ENCODE measurements at places on chromosomes 2 and 18.

GRCh38 chr18:11946756-11947155 is 34.6 kb upstream of the IMPA2 start:
- DNase-seq: no peak

DNA sequence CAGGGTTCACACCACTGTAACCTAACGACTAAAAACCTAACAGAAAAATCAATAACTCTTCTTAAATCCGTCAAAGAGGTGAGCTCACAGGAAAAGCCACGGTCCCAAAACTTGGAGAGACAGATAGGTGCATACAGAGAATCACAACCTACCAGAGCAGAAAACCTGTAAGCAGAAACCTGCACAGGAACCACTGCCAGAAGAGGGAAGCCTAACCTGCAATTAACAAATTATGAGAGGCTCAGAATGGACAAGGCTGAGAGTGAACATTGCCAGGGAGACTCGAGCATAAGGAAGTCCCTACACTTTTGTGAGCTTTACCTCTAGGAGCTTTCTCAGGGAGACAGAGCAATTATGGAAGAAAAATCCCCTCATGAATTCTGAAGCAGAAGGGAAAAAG is 156.2 kb upstream of the NETO1 start:
- DNase-seq: no peak

- no peak for DNase-seq
These were observed 197.4 kb downstream of the FBXO15 start for GRCh38 chr18:73950116-73950700.

- peak; percentile 51 for DNase-seq
These were observed 180.2 kb downstream of the RNF144A start for GRCh38 chr2:7097353-7097895.

- DNase-seq: no peak
These were observed 153.3 kb upstream of the RBMS1 start for GRCh38 chr2:160646684-160647444.

- no peak for DNase-seq
These were observed 734.8 kb upstream of the NXPH2 start for GRCh38 chr2:139514951-139515350.

- no peak for DNase-seq
These were observed 333.0 kb upstream of the SLC14A2 start for GRCh38 chr18:45282101-45282812.

DNA sequence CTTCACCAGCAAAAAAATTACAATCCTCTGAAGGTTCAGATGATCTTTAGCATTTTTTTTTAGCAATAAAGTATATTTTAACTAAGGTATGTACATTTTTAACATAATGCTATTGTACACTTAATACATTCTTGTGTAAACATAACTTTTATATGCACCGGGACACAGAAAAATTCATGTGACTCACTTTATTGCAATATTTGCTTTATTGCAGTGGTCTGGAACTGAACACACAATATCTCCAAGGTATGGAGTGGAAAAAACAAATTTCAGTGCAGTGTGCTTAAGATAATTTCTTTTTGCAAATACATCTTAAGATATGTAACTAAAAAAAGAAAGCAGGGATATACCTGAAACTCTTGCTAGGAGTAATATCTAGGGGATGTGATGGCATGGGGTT is 5.1 kb upstream of the TWSG1 start:
- no peak for DNase-seq

DNA sequence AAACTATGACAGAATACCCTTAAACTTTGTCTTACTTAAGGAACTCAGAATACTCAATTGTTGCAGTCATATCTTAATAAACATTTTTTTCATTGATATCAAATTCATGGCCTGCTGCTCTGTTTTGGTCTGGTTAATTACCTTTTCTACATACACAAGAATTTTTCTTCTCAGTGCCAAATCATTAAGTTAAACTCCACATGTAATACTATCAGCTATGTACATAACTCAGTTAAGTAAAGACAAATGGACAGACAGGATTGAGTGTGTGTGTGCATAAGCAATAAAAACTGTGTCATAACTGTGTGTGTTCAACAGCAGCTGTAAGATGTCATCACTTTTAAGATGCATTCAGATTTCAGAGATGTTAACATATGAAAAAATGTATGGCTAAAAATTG is 34.4 kb downstream of the VRK2 start:
- no peak for DNase-seq

DNA sequence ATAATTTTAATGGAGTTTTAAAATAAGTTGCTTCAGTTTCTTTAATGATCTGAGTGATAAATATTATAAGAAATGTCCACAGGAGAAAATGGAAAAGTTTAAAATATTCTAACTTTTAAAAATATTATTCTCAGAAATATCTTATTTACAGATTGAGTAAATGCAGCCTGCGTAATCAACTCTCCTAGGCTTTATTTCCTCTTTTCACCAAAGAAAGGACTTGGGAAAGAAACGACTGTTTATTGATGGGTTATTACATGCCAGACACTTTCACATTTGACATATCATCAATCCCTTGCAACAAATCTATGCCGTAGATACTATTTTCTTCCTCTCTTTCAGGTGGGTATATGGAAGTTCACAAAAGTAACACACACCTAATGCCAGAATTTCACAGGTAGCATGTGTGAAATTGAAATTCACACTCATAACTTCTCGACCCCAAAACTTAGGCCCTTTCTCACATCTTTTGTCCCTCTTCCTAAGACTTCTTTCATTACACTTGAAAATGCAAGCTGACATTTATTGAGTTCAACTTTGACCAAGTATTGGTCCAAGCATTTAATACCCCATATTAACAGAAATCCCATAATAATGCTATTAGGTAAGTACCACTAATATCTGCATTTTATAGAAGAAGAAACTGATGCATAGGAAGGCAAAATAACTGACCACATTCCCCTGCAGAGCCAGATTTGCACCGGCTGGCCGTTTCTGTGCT is 49.2 kb downstream of the MYOM1 start:
- no peak for DNase-seq

- DNase-seq: no peak
These were observed 81.7 kb downstream of the EPC2 start for GRCh38 chr2:148726228-148726627.

DNA sequence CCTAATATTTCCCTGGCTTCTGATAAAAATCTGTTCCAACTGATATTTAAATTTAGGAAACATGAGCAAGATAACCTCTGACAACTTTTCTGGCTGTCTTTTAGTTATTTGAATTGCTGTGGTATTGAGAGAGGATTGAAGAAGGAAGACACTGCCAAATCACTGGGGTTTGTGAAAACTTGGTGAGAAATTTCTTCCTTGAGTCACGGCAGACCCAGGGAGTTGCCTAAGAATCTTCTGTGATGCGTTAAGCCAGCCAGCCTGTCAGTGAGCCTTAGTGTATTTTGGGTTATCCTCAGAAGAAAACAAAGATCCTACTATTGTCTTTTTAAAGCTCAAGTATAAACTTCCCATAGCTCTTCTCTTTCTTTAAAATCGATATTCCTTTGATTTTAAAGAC is 17.5 kb upstream of the DOK6 start:
- DNase-seq: no peak

DNA sequence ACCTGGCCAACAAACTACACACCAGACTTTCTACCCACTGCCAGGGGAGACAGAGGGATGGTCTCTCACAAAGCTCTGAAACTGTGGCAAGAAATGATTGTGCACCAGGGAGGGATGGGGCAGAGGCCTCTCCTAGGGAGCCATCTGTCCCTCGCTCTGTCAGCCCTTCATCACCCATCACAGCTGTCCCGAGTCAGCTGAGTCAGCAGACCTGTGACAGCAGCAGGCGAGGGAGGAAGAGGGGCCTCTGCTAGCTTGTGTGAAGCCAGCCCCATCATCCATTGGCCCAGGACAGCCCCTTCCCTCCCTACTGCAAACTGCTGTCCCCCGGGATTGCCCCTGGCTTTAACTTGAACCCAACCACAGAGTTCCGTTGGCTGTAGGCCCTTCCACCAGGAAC is 5.0 kb downstream of the SH2D6 start:
- no peak for DNase-seq

- DNase-seq: no peak
These were observed 16.6 kb upstream of the PIK3C3 start for GRCh38 chr18:41938445-41938844.

- DNase-seq: no peak
These were observed 122.2 kb upstream of the NXPH2 start for GRCh38 chr2:138902239-138902871.

GRCh38 chr2:112154246-112155117 is 16.3 kb downstream of the FBLN7 start:
- no peak for DNase-seq

- DNase-seq: no peak
These were observed 269.3 kb upstream of the SIX2 start for GRCh38 chr2:45278365-45279078.

DNA sequence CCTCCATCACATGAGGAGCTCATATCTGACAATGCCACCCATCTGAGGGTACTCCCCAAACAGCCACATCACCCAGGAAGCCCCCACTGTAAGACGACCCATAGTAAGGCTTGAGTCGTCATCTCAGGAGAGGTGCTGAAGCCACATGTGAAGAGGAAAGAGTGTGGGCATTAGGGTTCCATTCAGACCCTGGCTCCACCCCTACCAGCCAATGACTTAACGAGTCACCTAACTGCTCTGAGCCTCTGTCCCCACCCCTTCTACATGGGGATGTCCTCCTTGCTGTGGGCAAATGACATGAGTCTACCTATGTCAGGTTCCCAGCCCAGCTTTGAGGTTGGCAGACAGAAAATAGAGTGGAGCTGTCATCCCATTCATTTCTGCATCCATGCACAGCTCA is 46.3 kb downstream of the C1QL2 start:
- no peak for DNase-seq

DNA sequence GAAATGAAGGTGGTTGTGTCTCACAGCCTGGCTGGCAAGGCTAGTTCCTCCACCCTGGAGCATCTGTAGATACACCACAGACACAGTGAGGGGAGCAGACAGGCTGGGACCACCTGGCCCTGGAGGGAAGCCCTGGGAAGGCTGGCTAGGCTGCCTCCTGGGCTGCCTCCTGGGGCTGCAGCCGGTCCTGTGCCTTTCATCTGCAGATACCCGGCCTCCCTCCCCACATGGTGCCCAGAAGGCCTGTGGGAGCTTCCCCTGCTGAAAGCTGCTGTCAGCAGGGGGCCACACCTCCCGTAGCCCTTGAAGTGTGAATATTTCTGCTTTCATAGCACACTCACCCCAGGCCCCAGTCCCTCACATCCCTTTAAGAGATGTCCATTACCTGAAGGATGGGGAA is 37.6 kb downstream of the SDC1 start:
- no peak for DNase-seq

- DNase-seq: peak; percentile 53
These were observed 39.3 kb downstream of the LCT start for GRCh38 chr2:135797497-135798274.

GRCh38 chr2:102942107-102942506 is 180.3 kb downstream of the TMEM182 start:
- no peak for DNase-seq

DNA sequence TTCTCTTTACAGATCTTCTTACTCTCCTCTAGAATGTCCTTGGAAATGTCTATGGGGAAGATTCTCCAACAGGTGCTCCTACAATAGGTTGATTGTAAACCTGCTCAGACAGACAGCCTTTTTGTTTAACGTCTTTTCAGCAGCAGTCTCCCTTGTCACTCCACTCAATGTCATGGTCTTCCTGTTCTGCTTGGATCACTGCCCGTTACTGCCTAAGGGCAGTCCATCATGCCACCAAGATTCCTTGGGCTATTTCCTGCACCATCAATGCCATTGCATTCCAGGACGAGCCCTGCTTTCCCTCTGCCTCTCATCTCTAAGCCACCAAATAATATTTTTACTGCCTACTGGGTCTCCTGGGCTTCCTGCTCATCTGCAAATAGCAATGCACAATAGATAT is 97.4 kb upstream of the GALNT5 start:
- DNase-seq: no peak

DNA sequence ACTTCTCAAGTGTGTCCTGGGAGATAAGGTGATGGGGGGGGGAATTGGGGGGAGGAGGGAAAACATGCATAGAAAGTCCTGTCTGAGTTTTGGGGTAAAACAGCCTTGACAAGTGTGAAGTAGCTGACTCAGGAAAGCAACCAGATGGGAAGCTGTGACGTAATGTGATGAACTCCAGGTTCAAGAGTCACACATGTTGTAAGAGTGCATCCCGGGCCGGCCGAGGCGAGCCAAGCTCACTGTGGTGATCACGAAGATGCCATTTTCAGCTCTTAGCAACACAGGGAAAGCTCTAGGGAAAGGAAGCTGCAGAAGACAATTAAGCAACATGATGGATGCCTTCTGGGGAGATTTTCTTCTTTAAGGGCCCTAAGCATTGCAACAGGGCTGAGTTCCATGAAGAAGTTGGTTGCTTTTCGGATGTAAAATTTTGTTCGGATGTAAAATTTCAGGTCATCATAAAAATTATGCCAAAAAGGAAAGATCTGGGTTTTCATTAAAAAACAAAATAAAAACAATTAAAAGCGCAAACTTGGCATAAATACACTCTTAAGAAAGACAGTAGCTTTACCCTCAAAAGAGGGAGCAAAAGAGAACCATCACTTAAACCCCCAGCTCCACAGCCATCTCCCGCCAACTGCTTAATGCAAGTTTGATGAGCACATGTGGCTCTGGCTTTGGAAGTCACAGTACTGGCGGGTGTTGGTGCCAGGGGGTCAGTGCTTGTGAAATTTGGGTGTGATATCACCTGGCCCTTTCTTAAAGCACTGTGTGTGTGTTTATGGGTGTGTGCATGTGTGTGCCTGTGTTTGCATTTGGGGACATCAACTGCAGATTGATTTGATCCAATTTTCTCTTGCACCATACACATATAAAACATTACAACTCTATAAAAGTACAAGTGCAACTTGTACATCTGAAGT is 19.1 kb downstream of the SERTAD2 start:
- no peak for DNase-seq

DNA sequence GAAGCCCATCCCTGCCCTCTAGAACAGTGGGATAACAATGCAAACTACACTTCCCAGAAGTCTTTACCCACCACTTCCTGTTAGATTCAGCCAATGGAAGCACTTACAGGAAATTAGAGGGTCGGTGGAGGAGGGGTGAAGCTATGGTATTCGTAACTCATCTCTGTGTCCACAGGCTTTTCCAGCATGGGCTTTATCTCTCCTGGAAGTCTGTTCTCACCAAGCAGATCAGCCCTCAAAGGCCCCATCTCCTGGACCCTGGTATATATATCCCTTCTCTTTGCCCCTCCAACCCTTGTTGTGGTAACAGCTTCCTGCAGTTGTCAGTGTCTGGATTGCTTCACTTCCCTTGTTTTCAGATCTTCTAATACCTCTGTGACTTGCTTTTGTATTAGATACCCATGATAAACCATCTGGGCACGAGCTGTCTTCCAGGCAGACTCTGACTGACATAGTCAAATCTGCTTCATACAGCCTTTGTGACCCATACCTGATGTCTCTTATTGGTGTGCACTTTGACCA is 475.0 kb upstream of the POU3F3 start:
- no peak for DNase-seq

DNA sequence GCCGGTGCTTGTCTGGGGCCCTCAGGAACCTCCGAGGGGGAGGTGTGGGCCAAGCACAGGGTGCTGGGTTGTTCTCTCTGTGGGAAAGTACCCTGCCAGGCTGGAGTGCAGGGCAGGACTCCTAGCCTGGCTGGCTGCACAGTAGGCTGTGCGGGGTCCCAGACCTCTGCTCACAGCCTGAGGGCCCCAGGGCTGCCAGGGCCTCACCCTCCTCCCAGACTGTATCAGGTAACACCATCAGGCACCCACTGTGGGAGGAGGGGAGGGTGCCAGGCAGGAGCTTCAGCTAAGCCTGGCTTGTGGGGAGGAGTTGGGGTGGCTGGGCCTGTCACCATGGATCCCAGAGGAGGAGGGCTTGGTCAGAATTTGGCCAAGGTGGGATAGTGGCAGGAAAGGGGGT is 211.9 kb upstream of the SMAD2 start:
- DNase-seq: no peak
